Activated naive CD4-positive, alpha-beta T cell treated with anti-CD3 and anti-CD28 coated beads, Interleukin-2, amount 10 ng/mL, durations not matched to agents 5 hours and 36 hours (primary cell): ENCODE measurements at places on chromosomes 12 and 14. TPM values are rescaled to one million over a fixed set of nuclear protein-coding genes. Genes with fewer than 3 reads are reported as not detected.

The KCNH5 gene
- total RNA-seq, result not detected

The WIF1 gene
- total RNA-seq, result not detected

The GARIN6 gene
- not detected for total RNA-seq

The SDR9C7 gene
- total RNA-seq, result not detected

The INSM2 gene
- total RNA-seq, result not detected

The LRP1-AS gene
- not detected for total RNA-seq

The SDR39U1 gene
- total RNA-seq, result 70.3 TPM

The BBOF1 gene
- total RNA-seq, result 1.5 TPM

The HOXC6 gene
- total RNA-seq, result not detected

The FOXG1 gene
- total RNA-seq, result not detected
